Nasal cavity respiratory epithelium epithelial cell of viscerocranial mucosa (primary cell): ENCODE measurements at places on chromosomes 2 and 18. TPM values are rescaled to one million over a fixed set of nuclear protein-coding genes. Genes with fewer than 3 reads are reported as not detected.

The BMP10 gene
- total RNA-seq = not detected in 2 replicates

The AKAIN1 gene
- total RNA-seq = not detected in 2 replicates

The UBE2E3 gene
- 29.7 and 45.5 TPM in 2 replicates for total RNA-seq

The TCF23 gene
- under 0.01 TPM in 1 of 2 replicates, not detected in the other for total RNA-seq

The CYBRD1 gene
- 8.9 and 33.0 TPM in 2 replicates for total RNA-seq

The LCT gene
- 0.07 TPM in 1 of 2 replicates, not detected in the other for total RNA-seq

The TMEFF2 gene
- total RNA-seq = under 0.01 TPM in 1 of 2 replicates, not detected in the other

The CNDP1 gene
- not detected in 2 replicates for total RNA-seq

The ELOA2 gene
- total RNA-seq = not detected in 2 replicates

The CSRNP3 gene
- 0.34 and 1.5 TPM in 2 replicates for total RNA-seq

The SLC8A1 gene
- 4.4 and 7.2 TPM in 2 replicates for total RNA-seq
